ENCODE measurements at places on chromosomes 11 and 22. TPM values are rescaled to one million over a fixed set of nuclear protein-coding genes. Genes with fewer than 3 reads are reported as not detected.

DNA sequence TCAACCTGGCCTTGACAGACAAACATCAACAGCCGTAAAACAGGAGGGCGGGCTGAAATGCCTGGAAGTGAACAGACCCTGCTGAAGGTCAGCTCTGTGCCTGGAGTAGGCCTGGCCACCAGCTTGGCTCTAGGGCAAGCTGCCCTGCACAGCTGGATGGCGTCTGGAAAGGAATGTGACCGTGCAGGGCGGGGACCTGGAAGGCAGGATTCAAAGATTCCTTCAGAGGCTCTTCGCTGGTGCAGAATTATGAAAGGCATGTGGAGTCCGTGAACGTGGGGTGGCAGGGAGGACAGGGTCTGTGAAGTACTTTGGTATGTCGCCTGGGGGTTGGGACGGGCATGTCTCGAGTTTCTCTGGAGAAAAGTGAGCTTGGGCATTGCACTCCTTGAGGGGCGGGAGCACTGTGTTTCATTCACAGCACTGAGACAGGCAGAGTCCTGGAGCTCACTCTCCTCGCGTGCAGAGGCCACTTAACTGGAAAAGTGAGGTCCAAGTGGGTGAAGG is 1.5 kb downstream of the EHD1 start:
- no peak for DNase-seq

DNA sequence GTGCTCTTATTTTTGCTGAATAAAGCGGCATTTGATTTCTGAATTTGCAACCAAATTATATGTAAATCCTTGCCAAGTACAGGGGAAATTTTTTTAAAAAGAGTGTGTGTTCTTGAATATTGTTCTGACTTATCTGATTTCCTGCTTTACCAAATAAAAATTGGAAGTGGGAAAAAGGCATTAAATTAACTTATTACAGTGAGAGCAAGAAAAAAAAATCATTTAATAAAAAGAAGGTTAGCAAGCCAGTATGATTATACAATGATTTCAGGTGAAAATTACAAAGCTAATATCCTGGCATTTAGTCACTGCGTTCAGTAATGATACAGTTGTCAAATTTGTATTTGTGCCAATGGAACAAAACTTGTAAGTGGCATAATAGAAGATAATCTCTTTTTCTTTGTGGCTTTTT is 82.1 kb upstream of the PPARA start:
- DNase-seq, result no peak

DNA sequence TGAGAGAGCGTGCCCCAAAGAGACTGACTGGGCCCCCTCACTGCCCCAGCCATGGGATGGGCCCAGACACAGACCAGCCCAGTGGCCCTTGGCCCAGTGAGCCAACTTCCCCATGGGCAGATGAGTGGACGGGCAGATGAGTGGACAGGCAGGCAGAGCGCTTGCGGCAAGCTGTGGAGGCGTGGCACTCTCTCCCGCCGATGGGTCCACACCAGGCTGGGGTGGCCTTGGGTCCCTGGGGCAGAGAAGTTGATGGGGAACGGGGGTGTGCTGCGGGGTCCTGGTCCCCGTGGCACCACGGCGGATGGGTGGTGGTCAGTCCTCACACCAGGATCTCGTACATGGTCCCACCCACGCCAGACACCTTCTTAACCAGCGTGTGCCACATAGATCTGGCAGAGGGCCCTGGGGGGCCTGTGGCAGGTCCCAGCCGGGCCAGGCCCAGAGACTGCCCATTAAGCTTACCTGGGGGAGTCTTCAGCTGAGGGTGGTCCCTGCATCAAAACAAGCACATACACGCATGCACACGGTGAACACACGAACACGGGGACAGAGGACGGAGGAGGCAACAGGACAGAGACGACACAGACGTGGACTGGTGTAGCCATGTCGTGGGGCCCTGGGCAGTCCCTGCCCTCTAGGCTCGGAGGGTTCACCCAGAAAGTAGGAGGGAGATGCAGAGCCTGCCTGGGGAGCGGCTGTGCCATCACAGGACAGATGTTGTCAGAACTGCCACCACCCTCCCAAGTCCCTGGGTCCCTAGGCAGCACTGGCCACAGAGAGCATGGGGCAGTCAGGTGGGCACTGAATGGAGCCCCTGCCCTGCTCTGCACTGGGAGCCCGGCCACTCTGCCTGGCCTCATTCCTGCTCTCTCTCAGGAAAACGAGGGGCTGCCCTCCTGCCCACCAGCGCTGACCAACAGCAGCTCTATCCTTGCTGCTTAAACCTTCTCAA is 182.2 kb downstream of the IGLL1 start:
- DNase-seq, result no peak

- DNase-seq, result no peak
Observed at GRCh38 chr11:134049303-134049702, 19.6 kb upstream of the JAM3 start.

DNA sequence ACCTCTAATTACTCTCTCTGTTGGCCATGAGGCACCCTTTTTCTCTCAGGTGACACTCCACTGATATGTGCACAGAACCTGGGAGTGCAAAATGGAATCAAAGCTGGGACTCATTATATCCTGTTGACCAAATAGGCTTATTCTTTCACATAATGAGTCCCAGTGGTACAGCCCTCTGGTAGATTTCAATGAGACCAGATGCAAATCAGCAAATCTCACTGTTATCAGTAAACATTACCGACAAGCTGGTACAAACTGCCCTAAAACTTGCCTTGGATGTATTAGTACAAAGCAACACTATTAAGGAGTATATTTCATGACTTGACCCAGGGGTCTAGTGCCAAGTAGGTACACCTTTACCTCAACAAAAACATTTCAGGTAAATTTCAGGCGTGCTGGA is 128.3 kb downstream of the DDX10 start:
- no peak for DNase-seq

GRCh38 chr11:3675971-3676370 is 4.8 kb upstream of the CHRNA10 start:
- DNase-seq, result no peak

DNA sequence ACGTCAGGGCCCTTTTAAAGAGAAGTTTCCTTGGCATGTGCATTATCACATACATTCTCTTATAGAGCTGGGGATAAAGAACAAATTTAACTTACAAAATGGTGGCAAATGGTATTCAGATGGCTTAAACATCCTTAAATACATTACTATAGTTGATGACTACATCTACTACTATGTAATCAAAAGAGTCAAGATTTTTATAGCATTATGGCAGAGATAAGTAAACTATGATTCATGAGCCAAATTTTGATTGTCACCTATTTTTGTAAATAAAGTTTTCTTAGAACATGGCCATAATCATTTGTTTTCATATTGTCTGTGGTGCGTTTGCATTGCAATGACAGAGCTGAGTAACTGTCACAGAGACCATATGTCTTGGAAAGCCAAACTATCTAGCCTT is 1188.6 kb upstream of the TENM4 start:
- no peak for DNase-seq

- peak; percentile 19 for DNase-seq
Observed at GRCh38 chr22:41833369-41834004, 582 bp downstream of the SREBF2 start.

DNA sequence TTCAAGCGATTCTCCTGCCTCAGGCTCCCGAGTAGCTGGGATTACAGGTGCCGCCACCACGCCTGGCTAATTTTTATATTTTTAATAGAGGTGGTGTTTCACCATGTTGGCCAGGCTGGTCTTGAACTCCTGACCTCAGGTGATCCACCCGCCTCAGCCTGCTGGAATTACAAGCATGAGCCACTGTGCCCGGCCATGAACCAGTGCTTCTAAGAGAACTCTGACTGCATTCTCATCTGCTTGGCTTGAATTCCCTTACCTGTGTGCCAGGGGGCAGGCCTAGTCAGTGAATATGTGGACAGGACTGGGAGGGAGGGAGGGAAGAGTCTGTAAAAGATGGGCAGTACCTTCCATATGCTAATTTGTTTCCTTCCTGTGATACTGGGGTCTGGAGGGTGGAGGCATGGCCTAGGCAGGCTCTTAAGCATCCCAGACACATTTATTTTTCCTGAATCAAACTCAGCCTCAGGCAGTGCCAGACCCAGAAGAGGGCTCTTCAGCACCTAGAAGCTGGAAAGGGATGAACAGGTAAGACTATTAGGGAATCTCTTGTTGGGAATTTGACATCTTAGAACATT is 6.6 kb downstream of the RPS25 start:
- no peak for DNase-seq

GRCh38 chr11:22730319-22730718 is 63.9 kb downstream of the GAS2 start:
- peak; percentile 46 for DNase-seq

GRCh38 chr11:67632175-67632981 is 2.6 kb upstream of the NUDT8 start:
- peak; percentile 20 for DNase-seq

GRCh38 chr11:95678988-95679387 is 110.6 kb downstream of the FAM76B start:
- no peak for DNase-seq

GRCh38 chr22:20843501-20843900 is 15.1 kb downstream of the PI4KA start:
- DNase-seq, result no peak

GRCh38 chr22:28962042-28962554 is 78.7 kb downstream of the ZNRF3 start:
- DNase-seq, result no peak

DNA sequence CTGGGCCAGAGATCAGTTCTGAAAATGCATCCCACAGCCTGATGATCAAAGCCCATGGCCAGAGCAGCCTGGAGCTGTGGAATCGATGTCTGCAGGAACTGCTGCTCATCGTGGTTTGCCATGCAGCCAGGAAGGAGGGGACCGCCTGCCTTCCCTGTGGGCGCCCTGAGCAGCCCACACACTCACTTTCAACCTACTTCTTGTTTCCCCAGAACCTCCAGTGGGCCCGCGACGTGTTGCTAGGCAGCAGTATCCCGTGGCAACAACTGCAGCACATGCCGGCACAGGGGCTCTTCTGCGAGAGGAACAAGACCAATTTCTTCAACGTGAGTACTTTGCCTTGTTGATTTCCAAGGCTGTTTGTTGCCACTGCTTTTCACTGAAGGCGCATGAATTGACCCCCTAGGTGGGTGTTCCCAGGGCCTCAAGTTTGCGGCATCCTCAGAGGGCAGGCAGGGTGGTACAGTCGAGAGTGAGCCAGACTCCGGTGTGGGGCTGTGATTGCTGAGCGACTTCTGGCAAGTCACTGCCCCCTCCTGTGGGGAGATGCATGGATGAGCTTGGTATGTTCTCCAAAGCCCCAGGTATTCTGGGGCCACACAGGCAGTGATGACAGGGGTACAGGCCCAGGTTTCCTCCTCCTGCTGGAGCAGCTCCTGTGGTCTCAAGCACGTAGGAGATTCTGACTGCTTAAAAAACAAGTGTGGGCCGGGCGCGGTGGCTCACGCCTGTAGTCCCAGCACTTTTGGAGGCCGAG is 47.0 kb upstream of the SUSD2 start:
- DNase-seq, result peak; percentile 65

GRCh38 chr11:57072640-57073039 is 83.9 kb downstream of the OR5AK2 start:
- no peak for DNase-seq

DNA sequence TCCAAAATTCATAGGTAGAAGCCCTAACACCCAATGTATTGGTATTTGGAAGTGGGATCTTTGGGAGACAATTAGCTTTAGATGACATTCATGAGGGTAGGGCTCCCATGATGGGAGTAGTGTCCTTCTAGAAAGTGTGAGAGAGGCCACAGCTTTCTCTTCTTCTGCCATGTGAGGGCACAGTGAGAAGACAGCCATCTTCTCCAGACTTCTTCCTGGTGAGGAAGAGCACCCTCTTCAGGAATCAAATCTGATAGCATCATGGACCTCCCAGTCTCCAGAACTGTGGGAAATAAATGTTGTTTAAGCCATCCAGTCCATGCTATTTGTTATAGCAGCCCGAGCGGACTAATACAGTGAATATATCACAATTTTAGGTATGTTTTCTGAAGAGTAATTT is 96.9 kb downstream of the CNTN5 start:
- DNase-seq, result no peak

- DNase-seq, result no peak
Observed at GRCh38 chr11:19241260-19242178, 774 bp upstream of the E2F8 start.

DNA sequence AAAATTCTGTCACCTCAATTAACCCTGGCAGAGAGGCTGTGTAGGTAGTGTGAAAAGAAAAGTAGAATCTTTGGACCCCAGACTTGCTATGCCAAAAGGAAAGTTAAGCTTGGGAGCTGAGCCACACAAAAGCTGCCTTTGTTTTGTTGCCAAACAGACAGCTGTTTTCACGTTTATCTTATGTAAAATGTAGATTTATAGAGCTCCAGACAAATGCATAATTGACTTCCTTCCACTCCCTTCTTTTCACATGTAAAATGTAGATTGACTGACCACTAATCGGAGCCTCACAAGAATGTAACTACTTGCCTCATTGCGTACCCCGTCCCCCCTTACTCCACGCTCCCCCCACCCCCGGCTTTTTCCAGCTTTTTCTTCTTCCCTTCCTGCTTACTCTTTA is 2302.2 kb upstream of the RAG2 start:
- no peak for DNase-seq

GRCh38 chr11:17476317-17477083 is at the start of gene ABCC8:
Gene ABCC8, minus strand, starts transcription at chr11:17476845. Its CDS starts 69 bp downstream, at chr11:17476776.
- no peak for DNase-seq

GRCh38 chr11:72685560-72686480 is 11.6 kb upstream of the PDE2A start:
- DNase-seq, result no peak

GRCh38 chr22:39722032-39722325 is 151.4 kb downstream of the CACNA1I start:
- DNase-seq, result no peak

DNA sequence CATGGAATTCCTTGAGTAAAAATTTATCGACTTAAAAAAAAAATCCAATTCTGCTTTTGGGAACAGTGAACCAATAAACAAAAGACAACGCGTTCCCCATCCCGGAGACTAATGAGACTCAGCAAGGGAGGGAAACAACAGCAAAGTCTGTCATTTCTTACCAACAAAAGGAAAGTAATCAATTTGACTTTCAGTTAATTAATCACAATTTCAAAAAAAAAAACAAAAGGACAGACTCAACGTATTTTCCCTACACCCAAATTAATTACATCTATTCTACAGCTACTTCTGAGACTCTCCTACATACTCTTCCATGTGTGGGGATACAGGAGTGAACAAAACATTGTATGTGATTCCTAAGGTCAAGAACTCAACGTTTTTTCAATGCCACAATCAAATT is 1.9 kb downstream of the RDX start:
- no peak for DNase-seq

GRCh38 chr11:131467645-131468394 is 97.4 kb downstream of the NTM start:
- DNase-seq, result no peak

MYO7A gene
- total RNA-seq, result 0.63 TPM

GTSE1 gene
- total RNA-seq, result 0.89 TPM

TP53I11 gene
- total RNA-seq, result 3.5 TPM

CBLIF gene
- not detected for total RNA-seq

PARVA gene
- total RNA-seq, result 0.98 TPM

DBX1 gene
- total RNA-seq, result 0.19 TPM

XKR3 gene
- not detected for total RNA-seq

ALKBH8 gene
- 6.5 TPM for total RNA-seq

FAM181B gene
- 0.08 TPM for total RNA-seq

NAALAD2 gene
- not detected for total RNA-seq

H19 gene
- not detected for total RNA-seq

DNAL4 gene
- 1.9 TPM for total RNA-seq

TEX54 gene
- total RNA-seq, result not detected

LRRC4C gene
- total RNA-seq, result not detected

PACSIN3 gene
- not detected for total RNA-seq
